ENCODE measurements at places on chromosomes 7 and 10.
A peak's percentile ranks its signal among the peaks of the same experiment; 100 is the strongest.

- no peak for DNase-seq
Observed at GRCh38 chr10:14056610-14057332, 274.0 kb downstream of the FRMD4A start.

GRCh38 chr10:76451911-76452310 lies 1020.5 kb downstream of the LRMDA start:
- no peak for DNase-seq

DNA sequence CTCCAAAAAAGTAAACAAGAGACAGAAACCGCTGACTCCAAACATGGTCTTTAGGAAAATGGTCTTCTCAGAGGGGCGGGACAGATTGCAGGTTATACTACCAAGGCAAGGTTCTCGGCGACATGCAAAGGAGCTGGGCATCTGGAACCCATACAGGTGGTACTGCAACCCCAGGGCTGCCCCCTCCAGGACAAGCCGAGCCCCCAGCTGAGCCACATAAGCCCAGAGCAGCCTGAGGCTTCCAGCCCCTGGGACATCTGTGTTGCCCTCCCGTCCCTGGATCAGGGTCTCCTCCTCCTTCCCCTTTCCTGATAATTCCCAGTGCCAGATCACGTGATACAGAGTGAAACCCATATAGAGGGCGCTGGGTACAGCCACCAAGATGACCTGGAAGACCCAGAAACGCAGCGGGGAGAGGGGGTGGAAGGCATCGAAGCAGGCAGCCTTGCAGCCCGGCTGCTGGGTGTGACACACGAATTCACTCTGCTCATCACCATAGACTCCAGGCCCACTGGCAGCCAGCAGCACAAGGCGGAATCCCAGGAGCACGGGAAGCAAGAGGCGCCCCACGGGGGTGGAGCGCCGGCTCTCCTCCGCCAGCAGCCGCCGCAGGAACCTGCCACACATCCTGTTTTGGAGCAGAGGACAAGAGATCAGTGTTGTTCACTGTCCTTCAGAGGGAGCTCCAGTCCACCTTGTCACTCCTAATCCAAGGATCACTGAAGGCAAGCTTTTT lies at the start of gene GJC3:
Gene GJC3, minus strand, starts transcription at position 627 of the 736 bp plus-strand sequence. Its CDS starts 0 bp downstream, at position 627.
- no peak for DNase-seq

DNA sequence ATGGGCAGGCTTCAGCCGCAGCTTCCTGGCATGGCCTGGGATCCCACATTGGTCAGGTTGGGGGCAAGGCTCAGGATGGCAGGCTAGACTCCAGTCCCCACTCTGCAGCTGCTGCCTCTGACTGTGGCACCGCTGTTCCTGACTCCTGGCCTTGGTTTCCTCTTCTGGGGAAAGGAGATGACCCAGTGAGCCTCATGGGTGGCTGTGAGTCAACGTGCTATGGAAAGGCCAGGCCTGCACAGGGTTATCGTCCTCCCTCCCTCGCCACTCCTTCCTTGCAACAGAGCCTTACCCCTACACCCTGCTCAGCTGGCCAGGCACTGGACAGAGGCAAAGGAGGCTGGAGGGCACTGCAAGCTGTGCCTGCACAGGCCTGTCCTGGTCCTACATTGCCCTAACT lies 36.1 kb upstream of the CHST15 start:
- no peak for DNase-seq

DNA sequence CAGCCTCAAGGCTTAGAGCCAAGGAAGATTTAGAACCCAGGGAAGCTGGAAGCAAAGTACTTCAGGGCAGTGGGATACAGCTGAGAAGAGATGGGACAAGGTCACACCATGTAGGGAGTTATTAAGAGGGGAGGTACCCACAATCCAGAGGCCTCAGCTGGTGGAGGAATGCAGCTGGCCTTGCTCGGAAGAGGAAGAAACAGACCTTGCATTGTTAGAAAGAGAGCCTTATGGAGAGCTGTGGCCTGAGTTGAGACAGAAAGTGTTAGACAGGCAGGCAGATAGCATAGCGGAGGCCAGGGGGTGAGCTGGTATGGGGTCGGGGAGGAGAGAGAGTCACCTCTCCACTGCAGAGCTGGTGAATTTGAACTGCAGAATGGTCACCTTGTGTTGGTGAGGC lies 173.1 kb downstream of the JCAD start:
- no peak for DNase-seq

DNA sequence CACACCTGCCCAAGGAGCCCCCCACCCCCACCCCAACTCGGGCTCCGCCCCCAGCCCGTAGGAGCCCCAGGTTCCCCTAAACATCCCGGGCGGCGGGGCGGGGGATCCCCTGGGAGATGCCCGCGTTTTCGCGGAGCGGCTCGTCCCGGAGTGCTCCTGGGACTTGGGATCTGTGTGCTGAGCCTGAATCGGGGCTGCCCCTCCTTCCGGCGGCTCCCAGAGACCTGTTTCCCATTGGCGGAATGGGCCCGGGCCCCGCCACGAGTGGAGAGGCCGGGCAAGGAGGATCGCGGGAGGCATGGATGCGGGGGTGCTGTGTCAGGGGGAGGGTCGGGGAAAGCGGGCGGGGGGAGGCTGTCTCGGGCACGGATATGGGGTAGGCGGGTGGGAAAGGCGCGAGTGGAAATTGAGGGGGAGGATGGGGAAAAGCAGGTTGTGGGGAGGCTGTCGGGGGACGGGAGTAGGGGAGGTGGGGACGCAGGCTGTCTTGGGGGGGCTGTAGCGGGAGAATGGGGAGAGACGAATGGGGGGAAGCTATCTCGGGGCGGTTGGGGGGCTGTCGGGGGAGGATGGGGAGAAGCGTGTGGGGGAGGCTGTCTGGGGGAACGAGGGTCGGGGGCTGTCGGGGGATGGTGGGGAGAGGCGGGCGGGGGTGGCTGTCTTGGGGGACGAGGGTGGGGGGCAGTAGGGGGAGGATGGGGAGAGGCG lies 572 bp upstream of the BHLHA15 start:
- no peak for DNase-seq

DNA sequence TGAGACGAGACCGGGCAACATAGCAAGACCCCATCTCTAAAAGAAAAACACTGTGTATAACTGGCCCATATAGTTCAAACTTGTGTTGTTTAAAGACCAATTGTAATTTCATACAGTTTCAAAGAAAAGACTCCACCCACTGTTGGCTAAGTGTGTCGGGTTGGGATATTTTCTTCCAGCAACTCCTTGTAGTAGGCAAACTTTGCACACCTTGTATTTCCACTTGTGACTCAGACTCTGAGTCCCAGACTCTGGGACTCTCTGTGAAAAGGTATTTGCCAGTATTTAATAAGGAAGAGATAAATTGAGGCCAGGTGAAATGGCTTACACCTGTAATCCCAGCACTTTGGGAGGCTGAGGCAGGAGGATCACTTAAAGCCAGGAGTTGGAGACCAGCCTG lies 29.3 kb upstream of the RHBDD2 start:
- no peak for DNase-seq

- DNase-seq, result no peak
Observed at GRCh38 chr7:4774658-4775249, 669 bp upstream of the AP5Z1 start.

GRCh38 chr7:143351060-143351459 lies 11.5 kb downstream of the FAM131B start:
- no peak for DNase-seq

- no peak for DNase-seq
Observed at GRCh38 chr7:47404010-47404409, 177.9 kb downstream of the TNS3 start.

GRCh38 chr7:47714669-47715607 lies 133.0 kb upstream of the TNS3 start:
- no peak for DNase-seq

GRCh38 chr10:101903827-101904550 lies 60.4 kb upstream of the KCNIP2 start:
- no peak for DNase-seq

DNA sequence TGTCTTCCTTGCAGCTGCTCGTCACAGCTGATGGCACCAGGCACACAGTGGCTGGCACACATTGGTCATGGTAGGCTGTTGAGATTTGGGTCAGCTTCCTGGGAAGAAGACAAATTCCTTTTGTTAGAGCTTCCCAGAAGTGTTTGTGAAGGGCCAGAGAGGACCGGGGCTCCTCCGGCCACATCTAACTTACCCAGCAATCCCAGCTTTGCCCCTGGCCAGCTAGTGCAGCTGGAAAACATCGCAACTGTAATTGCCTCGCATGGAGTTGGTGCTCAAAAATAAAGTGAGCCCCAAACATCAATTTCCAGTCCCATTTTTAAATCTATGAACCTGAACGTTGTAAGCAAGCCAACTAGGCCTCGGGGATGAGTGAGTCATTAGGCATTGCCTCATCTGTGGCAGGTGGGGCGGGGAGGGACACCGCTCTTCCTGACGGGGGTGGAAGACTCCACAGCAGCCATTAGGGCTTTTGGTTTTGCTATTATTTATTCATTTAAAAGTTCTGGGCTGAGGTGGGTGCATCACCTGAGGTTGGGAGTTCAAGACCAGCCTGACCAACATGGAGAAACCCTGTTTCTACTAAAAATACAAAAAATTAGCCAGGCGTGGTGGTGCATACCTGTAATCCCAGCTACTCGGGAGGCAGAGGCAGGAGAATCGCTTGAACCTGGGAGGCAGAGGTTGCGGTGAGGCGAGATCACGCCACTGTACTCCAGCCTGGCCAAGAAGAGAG lies 12.4 kb downstream of the CPA5 start:
- no peak for DNase-seq

DNA sequence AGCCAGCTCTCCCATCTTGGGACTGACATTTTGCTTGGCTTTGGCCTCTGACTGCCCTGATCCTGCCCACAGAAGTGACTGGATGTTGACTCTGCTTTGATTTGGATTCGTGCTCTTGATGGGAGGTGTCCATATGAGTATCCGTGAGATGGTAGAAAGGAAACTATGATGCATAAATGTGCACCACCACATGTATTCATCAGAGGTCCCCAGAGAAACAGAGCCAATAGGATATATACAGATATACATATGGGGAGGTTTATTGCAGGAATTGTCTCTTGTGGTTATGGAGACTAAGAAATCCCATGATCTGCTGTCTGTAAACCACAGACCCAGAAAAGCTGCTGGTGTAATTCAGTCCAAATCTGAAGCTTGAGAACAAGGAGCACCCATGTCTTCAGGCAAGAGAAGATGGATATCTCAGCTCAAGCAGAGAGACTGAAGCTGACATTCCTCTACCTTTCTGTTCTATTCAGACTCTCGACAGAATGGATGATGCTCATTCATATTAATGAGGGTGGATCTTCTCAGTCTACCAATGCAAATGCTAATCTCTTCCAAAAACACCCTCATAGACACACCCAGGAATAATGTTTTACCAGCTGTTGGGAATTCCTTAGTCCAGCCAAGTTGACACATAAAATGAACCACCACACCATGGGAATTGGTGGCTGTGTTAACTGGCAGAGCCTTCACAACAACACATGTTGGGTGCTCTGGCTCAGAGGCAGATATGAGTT lies 390.7 kb downstream of the CCSER2 start:
- no peak for DNase-seq

- DNase-seq, result peak; percentile 83
Observed at GRCh38 chr7:82572195-82572880, 128.8 kb upstream of the CACNA2D1 start.

GRCh38 chr10:1368842-1369171 lies 312.6 kb downstream of the WDR37 start:
- DNase-seq, result no peak

DNA sequence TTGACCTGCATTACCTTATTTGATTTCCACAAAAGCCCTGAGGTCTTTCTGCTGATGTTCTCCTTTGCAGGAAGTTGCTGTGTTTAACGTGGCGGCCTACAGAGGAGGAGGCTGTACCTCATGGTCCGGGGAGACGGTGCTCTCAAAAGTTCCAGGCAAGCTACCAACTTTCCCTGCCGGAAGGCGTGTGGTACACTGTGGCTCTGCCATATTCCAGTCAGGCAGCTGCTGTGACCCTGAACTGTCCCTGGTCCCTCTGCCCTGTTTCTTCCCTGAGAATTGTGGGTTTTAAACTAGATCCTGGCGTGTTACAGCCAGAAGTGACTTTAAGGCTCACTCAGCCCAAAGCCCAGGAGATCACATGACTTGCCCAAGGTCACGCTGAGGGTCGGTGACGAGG lies 139.2 kb downstream of the TEX36 start:
- DNase-seq, result no peak

- no peak for DNase-seq
Observed at GRCh38 chr7:50356212-50356944, 51.9 kb downstream of the IKZF1 start.

- DNase-seq, result no peak
Observed at GRCh38 chr10:101858723-101859500, 15.3 kb upstream of the KCNIP2 start.

DNA sequence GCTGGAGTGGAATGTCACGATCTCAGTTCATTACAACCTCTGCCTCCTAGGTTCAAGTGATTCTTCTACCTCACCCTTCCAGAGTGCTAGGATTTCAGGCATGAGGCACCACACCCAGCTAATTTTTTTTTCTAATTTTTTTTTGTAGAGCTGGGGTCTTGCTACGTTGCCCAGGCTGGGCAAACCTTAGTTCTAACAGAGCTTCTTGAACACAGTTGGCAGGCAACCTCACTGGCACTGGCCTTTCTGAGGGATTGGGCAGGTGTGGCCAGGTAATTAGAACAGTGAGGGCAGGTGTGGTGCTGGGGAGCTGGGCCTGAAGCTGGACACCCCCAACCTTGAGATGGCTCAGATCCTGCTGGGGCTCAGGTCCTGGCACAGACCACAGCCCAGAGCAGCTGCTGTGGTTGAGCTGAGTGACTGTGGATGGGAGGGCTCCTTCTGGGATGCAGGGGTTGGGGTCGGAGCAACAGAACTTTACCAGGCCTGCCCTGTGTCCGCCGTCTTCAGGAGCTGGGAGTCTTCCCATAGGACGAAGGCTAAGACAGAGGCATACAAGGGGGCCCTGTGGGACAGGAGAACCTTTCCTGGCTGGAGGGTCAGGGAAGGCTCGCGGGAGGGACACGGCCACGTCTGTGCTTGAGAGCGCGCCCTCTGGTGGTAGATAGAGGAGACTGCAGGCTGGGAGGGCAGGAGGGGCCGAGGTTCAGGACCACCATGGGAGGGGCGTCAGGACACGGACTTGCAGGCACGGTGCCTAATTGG lies 48.2 kb downstream of the COL26A1 start:
- DNase-seq, result no peak

GRCh38 chr10:24707445-24707844 lies 16.2 kb downstream of the ARHGAP21 start:
- DNase-seq, result no peak

GRCh38 chr10:128825626-128826025 lies 641.4 kb upstream of the MGMT start:
- DNase-seq, result no peak

DNA sequence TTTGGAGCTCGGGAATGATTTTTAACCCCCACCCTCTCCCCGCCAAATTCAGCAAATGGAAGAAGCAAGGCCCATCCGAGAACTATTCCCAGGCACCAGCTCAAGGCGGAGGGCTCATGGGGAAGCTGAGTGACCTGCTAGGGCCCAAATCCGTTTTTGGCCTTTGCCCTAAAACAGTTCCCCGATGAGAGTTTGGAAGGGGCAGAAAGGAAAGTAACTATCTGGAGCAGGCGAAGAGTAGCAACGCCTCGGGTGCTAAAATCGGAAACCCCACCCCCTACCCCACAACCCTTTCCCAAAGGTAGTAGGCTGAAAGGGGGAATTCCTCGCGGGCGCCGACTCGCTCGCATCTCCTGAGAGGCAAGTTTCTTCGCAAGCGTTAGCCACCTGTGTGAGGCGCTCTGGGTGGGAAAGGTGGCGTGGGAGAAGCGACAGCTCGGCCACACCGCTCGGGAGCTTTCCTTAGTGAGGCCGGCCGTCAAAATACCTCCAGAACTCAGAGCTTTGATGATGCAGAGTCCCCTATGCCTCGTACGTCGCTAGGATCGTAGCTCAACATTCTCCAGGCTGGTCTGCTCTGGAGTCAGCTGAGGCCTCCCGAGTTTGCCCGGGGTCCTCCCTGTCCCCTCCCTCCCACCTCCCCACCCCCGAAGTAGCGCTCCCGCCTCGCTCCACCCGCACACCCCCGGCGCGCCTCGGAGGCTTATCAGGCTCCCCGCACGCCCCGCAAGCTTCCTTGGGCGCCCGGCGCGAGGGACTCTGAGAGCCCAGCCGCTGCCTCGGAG lies 642 bp upstream of the PRKG1 start:
- DNase-seq, result no peak
